ENCODE measurements at places on chromosomes 3 and 15.

DNA sequence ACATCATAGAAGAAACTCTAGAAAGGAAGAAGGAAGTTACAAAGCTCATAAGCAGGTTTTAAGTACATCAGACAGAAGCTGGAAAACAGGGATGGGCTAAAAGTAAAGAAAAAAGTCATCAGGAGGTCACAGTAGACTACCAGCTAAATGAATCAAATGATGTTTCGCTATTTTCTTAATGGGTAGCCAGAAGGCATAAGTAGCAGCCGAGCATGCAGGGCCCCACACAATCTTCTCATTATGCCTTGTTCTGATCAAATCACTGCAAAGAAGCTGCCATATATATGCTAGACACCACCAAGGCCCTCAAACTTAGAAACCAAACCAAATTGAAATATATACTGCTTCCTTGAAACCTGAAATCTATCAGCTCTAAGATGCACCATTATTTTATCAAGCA is 349.1 kb downstream of the ULK4 start:
- no peak for DNase-seq

DNA sequence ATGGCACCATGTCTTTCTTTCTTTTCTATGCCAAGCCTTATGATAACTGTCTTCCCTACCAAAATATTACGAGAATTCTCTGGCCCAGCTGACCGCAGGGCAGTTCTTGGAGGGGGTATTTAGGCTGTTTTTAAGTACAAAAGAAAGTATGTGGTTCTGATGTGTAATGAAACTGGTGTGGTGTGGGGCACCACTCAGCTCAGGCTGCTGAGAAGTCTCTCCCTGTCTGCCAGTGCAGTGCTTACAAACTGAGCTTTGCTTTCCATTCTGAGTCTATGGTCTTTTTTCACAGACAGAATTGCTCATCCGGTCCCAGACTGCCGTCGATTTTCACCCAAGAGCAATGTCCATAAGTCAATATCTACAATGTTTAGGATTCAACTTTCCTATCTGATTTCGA is 847.6 kb downstream of the NTRK3 start:
- no peak for DNase-seq

- DNase-seq, result no peak
These were observed 38.4 kb upstream of the ALCAM start for GRCh38 chr3:105328338-105328730.

GRCh38 chr3:115350606-115351005 is 203.5 kb upstream of the ZBTB20 start:
- DNase-seq, result no peak

DNA sequence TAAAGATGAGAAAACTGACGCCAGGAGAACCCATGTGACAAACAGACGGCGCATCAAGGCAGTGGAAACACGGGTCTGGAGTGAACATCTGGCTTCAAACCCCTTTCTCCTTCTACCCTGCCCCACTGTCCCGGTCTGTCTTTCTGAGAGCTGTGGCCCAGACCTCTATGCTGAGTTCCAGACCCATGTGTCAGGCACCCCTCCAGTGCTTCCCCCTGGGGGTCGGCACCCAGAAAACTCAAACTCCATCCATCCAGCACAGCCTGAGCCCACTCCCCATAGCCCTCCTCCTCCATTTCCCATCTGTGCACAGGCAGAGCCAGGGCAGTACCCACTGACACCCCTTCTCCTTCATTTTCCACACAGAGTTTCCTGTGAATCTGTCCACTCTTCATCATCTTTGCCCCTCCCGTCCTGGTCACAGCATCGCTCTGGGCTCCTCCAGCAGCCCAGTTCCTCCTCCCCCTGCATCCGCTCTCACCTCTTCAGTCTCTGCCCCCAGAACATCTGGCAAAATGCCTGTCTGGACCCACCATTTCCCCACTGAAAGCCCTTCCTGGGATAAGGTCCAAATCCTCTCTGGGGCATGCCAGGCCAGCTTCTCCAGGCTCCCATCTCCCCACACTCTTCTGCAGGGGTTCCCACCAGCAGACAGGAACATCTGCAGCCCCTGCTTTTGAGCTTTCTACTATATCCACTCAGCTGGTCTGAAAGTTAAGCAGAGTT is 2.9 kb downstream of the FAM240A start:
- DNase-seq, result no peak

- peak; percentile 44 for DNase-seq
These were observed 195.4 kb downstream of the OPA1 start for GRCh38 chr3:193788189-193788991.

- no peak for DNase-seq
These were observed 54.4 kb downstream of the PGPEP1L start for GRCh38 chr15:98953000-98953787.

DNA sequence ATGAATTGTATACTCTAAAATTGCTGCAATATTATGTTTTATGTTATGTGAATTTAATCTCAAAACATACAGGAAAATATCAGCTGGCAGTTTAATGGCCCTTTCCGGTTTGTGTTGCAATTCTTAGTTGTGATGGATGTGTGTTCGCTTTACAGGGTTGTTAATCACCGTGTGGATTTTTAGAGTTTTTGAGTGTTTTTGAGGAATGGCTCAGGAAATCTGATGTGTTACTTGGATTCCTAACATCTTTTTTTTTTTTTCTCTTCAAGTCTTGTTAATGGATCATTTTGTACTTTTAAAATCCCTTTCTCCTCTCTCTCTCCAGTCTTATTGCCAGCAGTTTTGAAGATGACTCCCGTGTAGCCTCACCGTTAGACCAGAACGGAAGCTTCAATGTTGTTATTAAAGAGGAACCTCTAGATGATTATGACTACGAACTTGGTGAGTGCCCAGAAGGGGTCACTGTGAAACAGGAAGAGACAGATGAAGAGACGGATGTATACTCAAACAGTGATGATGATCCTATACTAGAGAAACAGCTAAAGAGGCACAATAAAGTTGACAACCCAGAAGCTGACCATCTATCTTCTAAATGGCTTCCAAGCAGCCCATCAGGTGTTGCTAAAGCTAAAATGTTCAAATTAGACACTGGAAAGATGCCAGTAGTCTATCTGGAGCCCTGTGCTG is 35.7 kb downstream of the MGA start:
- DNase-seq, result peak; percentile 62

GRCh38 chr3:117630885-117631284 is 921.3 kb downstream of the TUSC7 start:
- no peak for DNase-seq

- DNase-seq, result no peak
These were observed 87.6 kb downstream of the LRIG1 start for GRCh38 chr3:66413151-66413751.

- no peak for DNase-seq
These were observed 410.6 kb downstream of the FOXP1 start for GRCh38 chr3:71172951-71173350.

DNA sequence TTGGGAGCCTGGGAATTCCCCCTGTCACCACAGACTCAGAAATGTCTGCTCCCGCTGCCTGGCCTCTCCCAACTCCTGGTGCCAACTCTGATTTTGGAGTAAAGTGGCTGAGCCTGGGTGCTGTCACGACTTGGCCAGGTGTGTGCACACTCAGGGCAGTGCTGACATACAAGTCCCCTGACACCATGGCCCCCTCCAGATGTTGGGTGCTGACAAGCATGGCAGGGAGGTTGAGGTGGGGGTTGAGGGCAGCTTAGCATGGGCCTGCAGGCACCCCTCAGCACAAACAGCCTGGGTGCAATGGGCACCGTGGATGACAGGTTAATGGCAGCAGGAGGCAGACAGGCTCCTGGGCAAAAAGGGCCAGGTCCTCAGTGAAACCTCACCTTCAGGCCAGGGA is 511.2 kb downstream of the SQOR start:
- DNase-seq, result no peak

DNA sequence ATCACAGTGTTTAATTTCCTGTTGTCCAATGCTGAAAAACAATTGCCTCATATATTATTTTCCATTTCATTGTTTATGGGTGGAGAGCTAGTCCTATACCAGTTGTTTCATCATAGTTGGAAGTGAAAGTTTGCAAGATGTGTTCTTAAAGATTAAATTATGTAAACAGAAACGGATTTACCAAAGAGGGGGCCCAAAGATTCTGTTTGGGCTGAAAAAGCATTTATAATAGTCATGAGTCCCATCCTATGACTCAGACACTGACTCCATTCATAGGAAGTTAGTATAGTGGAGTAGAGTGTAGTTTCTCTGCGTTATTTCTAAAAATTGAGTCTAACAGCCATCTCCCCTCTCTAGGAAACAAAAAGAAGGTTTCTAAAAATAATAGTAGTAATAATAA is 24.3 kb downstream of the NFKBIZ start:
- DNase-seq, result no peak

GRCh38 chr3:44992555-44993470 is 16.8 kb downstream of the EXOSC7 start:
- DNase-seq, result peak; percentile 3

GRCh38 chr15:25711691-25712090 is 151.4 kb downstream of the ATP10A start:
- no peak for DNase-seq

DNA sequence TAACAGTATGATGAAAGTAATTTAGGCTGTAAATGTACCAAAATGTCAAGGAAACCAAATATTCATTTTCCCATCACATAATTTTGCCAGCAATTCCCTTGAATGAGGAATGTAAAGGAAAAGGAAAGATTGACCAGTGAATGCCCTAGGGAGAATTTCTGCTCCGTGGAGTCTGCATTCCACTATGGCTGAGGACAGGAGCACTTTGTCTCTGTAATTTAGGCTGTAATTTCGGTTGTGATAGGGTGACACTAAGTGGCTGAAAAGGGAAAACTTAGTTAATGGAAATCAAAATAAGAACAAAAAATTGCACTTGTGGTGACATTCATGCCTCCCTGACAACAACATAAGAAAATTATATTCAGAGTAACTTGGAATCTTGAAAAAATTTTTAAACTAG is 8.3 kb upstream of the TMEM207 start:
- no peak for DNase-seq

GRCh38 chr3:126676919-126677705 is 22.2 kb upstream of the TXNRD3 start:
- DNase-seq, result no peak

- no peak for DNase-seq
These were observed 327.4 kb downstream of the SHQ1 start for GRCh38 chr3:72520690-72521308.

DNA sequence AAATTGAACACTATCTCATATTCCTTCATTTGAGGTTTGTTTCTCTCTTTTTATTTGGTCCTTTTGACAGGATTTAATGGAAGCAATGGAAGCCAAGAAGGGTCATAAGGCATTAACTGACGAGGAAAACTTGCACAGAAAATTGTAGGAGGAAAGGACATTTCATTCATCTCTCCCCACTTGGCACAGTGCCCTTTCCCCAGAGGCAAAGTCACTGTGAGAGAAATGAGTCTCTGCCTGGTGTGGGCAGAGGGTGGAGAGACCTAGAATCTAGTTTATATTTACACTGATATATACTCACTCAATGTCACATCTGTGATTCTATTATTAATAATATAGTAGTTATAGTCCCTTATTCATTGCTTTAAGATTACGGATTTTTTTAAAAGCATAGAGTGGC is 324.6 kb upstream of the IL12A start:
- no peak for DNase-seq

DNA sequence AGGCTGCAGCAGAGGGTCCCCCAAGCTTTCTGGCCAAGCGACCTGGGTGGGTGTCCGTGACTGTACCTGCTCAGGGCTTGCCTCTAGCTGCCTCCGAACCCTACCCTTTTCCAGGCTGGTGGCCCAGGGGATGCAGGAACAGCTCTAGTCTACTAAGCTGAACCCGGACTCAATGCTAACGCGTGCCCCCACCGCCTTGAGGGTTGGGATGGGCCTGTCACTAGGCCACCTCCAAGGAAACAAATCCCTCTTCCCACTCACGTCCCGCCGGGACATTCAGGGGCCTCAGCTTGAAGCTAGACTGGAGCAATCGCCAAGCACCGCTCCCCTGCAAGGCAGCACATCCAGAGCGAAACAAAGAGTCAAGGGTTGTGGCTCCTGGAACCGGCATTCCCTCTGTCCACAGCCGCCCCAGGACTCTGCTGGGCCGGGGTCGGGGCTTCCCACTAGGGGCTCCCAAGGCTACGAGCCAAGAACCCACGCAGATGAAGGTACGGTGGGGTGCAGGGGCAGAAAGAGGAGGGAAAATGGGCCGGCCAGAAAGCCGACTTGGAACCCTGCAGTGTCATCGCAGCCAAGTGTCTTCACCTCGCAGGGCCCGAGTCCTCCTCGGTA is 2.9 kb downstream of the FBXL22 start:
- no peak for DNase-seq

- no peak for DNase-seq
These were observed 96.5 kb upstream of the DNAJC19 start for GRCh38 chr3:181086011-181086410.

All from KG1 (cell line).